ENCODE measurements at places on chromosomes 11 and 22.
A peak's percentile ranks its signal among the peaks of the same experiment; 100 is the strongest.

GRCh38 chr11:37182031-37182430, 584.0 kb upstream of the RAG2 start:
- no peak for DNase-seq

DNA sequence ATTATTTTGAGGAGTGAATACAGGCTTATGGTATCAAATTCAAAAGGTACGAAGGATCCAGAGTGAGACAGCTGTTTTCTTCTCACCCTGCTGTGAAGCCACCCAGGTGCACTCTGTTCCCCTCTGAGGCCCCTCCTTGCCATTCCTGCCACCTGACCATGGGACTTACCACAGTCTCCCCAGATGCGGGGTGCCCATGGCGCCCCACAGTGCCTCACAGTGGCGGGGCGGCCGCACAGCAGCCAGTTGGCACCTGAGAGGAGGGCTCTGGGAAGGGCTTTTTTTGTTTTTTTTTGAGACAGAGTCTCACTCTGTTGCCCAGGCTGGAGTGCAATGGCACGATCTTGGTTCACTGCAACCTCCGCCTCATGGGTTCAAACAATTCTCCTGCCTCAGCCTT, 151.7 kb downstream of the CEP164 start:
- DNase-seq: peak; percentile 45

DNA sequence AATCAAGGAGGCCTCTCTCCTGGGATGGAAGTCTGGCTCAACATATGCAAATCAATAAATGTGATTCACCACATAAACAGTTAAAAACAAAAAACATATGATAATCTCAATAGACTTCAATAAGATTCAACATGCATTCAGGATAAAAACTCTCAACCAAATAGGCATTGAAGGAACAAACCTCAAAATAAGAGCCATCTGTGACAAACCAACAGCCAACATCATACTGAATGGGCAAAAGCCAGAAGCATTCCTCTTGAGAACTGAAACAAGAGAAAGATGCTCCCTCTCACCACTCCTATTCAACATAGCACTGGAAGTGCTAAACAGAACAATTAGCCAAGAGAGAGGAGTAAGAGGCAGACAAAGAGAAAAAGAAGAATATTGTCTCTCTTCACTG, 54.0 kb upstream of the SEZ6L start:
- DNase-seq: no peak

DNA sequence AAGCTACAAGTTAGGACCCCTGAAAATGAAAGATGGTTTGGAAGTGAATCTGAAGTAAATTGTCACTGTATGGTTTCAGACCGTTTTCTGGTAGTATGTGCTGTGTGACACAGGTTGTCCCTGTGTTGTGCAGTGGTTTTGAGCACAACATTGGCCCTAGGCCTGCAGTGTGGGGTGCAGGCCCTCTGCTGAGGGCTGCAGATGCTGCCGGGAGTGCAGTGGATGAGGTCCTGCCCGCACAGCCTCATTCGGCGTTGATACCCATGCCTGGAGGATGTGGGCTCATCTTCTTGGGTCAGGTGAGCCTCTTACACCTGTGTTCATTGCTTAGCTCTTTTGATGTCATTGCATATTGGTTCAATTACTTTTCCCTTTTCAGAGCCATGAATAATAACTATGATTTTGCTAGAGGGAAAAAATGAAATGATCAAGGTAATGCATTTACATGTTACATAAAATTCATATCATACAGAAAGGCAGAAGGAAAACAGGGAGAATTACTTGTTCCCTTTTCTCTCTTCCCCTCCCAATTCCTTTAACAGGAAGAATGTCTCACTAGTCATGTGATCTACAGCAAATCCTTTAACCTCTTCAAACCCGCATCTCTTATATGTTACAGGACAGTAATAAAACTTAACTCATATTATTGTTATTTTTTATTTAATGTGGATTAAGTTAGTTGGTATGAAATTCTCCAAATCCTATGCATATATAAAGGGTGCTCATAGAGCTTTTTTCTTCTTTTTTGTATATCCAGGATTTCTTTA, 48.7 kb downstream of the PTPRJ start:
- DNase-seq: no peak

DNA sequence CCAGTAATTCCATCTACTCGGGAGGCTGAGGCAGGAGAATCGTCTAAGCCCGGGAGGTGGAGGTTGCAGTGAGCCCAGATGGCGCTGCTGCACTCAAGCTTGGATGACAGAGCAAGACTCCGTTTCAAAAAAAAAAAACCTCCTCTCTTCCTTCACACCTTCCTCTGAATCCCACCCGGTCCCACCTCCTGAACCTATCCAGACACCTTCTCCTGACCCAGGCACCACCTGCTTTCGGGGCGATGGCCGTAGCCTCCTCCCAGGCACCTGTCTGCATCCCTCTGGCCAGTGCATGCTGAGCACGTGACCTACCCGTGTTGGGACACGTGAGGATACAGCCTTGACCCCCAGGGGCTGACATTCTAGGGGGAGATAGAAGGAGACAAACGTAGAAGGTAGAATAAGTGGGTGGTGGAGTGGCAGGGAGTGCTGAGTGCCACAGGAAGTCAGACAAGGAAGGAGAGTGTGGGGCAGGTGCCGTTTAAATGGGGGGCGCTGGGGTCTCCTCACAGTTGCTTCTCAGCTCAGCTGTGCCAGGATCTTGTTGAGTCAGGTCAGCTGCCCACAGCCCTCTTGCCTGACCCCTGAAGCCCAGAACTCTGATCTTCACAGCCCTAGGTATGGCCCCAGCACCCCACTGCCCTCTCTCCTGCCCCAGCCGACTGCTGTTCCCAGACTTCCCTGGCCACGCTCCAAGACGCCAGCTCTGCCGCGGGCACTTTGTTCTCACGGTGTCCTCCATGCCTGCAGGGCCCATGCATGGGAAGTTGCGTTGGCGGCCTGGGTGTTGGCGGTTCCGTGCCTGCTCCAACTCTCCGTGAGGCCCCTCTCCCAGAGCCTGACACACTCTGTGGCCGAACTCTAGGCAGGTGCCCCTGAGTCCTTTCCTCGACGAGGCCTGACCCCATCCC, 1.2 kb upstream of the MIOX start:
- no peak for DNase-seq
